ENCODE measurements at places on chromosomes 16 and 17. TPM values are rescaled to one million over a fixed set of nuclear protein-coding genes. Genes with fewer than 3 reads are reported as not detected.
A peak's percentile ranks its signal among the peaks of the same experiment; 100 is the strongest.

DNA sequence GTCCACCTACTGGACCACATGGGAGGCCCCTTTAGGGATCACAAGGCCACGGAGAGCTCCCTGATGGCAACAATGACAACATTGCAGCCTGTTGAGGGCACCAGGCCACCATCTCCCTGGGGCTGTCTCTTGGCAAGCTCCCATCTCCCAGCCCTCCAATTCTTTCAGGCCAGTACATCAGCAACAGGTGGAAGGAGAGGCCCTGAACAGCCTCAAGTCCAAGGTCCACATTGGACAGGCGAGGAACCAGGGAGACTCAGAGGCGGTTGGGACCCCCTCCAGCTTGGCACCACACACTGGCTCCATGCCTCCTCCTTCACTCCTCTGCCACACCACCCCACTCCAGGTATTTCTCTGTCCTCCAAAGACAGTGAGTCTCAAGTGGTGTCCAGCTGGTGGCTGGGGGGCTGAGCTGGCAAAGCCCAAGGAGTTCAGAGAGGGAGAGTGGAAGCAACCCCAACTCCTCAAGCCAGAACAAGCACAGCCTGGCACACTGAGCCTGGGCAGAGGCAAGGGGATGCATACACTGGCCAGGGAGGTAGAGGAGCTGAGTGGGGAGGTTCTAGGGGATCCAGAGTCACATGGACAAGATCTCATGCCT is 1.3 kb upstream of the ACAP1 start:
- no peak for DNase-seq

DNA sequence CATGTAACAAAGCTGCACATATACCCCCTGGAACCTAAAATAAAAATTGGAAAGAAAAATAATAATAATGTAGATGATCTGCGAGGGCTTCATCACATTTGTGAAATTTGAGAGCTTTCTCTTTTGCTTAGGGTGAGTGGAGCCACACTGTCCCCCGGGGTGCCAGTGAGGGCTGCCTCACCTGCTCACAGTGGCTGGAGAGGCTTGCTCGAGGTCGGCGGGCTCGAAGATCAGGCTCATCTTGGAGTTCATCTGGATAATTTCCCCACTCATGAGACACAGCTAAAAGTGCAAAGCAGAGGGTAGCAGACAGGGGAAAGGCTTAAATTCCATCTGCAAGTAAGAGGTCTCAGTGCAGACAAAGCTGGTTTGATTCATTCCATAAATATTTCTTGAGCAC is 123.8 kb downstream of the DNAH3 start:
- no peak for DNase-seq

DNA sequence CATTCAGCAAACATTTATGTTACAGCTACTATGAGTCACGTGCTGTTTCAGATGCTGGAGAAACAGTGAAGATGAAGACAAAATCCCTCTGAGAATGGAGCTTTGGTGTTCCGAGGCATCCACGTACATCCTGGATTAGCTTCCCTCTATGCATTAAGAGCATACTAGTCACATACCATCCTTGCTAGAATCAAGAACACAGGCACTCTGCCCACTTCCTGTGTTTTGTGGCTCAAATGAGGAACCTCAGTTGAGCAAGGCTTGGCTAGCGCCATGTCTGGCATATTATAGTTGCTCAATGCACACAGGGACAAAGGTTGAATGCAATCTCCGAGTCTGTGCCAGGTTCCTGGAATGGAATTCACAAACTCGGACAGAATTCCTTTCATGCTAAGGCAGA is 297.5 kb downstream of the XYLT1 start:
- no peak for DNase-seq

DNA sequence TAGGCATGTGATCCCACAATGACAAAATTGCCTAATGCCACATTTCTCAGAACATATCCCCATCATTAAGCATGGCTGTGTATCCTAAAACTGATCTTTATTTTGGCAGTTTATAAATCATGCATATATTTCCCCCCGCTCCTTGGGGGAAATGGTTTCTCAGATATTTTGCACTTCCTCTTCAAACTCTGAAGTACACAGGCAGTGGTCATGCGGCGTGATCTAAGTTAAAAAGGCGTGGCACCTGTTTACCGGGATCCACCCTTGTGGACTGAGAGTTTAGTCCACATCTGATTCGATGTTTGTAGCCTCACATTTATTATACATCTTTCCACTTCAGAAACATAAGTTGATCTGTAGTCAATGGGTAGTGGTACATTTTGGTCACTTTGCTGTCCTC is 51.4 kb downstream of the USP10 start:
- DNase-seq: no peak

GRCh38 chr17:82938486-82938872 is 98.7 kb upstream of the ZNF750 start:
- peak; percentile 24 for DNase-seq

GRCh38 chr16:27740496-27741201 is 190.7 kb downstream of the KATNIP start:
- DNase-seq: no peak

DNA sequence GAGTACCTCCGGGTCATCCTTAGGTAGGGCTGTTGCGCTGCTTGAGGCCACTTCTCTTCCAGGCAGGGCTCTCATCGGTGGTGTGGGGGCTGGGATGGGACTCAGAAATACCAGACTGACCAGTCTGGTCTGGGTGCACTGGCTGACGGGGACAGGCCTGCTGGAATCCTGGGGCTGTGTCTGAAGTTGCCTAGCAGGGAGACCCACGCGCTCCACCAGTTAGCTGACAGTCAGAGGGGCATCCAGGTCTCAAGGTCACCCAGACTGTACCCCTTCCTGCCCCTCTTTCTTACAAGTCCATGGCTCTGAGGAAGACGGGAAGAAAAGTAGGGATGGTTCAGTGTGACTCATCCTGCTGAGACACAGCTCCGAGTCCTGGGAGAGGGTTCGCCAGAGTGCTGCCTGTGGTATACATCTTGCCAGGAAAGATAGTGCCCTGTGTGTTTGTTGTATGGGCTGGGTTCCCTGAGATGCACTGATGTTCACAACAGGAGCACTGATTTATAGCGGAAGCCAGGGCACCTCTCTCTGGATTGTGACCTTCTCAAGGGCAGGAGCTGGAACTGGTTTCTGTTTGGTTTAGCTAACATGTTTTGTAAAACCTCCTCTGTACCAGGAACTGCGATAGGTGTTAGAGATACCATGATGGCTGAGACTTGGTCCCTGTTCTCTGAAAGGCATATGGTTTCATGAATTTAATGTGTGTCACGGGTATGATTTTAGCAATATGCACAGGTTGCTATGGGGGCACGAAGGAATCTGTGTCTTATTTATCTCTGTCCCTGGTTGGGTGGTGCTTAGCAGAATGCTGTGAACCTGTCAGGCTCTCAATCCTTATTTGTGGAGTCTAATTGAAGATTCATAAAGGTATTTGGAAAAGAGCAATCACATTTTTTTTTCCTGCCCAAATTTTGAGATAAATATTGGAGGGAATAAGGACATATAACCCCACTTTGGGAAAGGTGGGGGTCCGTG is 97.5 kb downstream of the OR1D5 start:
- DNase-seq: no peak

DNA sequence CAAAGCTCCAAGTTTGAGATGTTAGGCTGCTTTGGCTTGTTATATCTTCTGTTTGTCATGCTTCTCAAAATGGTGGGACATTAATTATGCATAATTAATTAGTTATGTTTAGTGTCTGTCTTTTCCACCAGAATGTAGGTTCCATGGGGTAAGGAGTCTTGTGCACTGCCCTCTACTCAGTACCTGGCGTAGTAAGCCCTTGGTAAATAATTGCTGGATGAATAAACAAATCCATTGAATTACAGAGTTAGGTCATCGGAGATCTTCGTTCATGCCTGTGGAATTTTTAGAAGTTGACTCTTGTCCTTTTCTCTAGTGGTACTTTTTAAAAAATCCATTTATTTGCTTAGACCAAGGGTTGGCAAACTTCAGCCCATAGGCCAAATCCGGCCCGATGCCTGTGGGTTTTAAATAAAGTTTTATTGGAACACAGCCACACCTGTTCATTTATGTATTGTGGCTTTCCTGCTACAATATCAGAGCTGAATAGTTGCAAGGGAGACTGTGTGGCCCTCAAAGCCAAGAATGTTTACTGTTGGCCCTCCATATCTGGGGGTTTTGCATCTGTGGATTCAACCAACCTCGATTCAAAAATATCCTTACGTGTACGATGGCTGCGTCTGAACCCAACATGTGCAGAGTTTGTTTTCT is 524.8 kb upstream of the EEF2KMT start:
- no peak for DNase-seq

GRCh38 chr17:56595831-56596690 is 2.6 kb downstream of the NOG start:
- DNase-seq: peak; percentile 39

- DNase-seq: no peak
Observed at GRCh38 chr16:86298758-86299134, 211.6 kb upstream of the FOXF1 start.

DNA sequence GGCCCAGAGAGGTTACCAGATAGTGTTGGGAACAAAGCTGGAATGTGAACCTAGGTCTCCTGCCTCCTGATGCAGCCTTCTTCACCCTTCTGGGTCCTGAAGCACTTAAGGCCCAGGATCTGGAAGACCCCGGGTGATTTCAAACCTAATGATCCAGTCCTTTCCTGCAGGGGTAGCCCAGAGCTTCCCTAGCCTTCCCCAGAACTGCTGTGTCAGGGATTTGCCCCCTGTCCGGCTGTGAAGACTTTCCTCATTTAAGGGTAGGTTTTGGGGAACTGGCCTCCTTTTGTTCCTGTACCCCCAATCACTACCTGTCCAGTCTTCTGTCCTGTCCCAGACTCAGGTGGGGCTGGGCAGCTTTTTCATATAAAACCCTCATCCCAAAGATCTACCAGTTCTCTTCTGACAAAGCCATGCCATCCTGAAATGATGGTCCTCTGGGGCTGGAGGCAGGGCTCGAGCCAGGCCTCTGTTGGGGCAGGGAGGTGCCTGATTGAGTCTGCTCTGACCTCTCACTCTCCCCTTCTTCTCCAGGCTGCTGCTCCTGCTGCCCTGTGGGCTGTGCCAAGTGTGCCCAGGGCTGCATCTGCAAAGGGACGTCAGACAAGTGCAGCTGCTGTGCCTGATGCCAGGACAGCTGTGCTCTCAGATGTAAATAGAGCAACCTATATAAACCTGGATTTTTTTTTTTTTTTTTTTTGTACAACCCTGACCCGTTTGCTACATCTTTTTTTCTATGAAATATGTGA is 1.3 kb downstream of the MT1X start:
- DNase-seq: no peak

DNA sequence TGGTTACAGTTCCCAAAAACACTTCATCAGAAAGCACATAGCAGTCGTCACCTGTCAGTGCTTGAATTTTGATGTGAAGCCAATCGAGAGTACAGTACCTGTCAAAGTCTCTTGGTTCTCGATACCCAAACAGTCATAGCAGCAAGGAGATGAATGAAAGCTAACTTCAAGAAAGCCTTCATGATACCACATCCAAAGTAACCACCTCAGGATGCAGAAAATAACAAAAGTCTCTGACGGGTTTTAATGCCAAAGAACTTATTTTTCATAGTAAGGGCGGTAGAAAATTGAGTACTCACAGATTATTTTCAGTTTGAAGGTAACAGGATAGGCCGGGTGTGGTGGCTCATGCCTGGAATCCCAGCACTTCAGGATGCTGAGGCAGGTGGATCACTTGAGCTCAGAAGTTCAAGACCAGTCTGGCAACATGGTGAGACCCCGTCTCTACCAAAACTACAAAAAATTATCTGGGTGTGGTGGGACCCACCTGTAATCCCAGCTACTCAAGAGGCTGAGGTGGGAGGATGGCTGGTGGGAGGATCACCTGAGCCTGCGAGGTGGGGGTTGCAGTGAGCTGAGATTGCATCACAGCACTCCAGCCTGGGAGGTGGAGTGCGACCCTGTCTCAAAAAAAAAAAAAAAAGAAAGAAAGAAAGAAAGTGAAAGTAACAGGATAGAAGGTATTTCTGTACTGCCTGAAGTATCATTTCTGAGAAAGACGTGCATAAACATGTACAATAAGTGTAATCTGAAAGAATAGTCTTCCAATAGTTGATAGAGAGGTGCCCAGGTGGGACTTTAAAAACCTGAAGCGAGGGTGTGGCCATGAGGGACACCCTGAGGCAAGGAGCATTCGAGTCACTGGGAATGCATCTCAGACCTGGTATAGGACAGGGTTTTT is 15.4 kb downstream of the MFSD11 start:
- peak; percentile 42 for DNase-seq

DNA sequence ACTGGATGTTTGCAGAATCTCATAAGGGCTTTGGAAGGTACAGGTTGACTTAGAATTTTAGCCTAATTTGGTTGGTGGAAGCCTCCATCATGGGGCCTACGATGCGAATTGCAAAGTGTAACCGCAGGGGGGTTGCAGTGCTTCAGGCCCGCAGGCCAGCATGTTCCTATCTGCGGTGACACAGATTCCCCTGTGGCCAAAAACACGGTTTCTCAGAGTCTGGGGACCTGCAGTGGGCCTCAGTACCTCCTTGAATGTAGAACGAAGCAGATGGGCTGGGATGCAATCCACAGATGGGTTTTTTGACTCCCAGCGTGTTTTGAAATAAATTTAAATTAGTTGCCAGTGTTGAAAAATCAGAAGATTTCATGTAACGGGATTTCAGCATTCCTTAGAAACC is 34.7 kb downstream of the KIAA0513 start:
- no peak for DNase-seq

DNA sequence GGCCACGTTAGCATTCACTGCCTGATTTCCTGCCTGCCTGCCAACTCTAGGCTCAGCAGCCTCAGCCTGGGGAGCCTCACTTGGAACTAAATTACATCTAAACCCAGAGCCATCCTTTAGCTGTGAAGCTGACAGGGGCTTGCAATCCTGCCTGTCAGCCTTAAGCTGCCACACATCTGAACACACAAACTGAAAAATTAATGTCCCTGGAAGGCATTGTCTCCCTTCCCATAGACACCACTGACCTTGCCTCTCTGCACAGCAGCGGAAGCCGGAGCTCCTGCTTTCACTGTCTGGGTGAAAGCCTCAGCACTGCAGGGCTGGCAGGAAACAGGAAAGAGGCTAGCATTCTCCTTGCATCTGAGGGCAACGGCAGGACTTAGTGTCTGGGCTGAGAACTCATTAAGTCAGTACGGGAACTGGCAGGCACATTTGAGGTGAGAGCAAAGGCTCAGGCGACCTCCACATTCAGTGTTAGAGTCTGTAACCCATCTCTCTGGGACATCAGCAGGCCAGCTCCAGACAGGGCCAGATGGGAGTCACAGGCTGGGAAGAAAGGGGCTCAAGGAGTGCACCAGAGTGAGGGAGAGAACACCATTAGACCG is 452.4 kb upstream of the C16orf82 start:
- no peak for DNase-seq

DNA sequence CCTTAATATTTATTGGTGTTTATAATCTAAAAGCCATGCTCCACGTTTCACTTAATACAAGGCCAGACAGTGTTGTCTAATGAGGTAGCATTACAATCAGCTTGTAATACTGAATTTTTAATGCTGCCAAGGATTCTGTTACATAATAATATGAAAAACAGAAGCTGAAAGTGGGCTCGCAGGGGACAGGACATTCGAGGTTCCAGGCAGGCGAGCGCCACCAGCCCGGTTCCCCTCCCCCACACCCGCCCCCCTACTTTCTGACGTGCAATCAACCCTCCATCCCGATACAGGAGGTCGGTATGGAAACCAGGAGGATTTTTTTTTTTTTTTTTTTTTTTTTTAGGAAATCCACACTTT is 6.2 kb upstream of the ZFHX3 start:
- no peak for DNase-seq

Gene CA7
- total RNA-seq: not detected

Gene GP2
- total RNA-seq: not detected

Gene CDH16
- not detected for total RNA-seq

Gene SOST
- not detected for total RNA-seq

Gene TLCD2
- total RNA-seq: 0.20 TPM

Gene CES4A
- 16.2 TPM for total RNA-seq

Gene XYLT1
- 56.7 TPM for total RNA-seq

Gene AOC2
- 2.7 TPM for total RNA-seq

Gene MT1M
- total RNA-seq: not detected

Gene CCL7
- total RNA-seq: not detected

Gene HOXB9
- 0.23 TPM for total RNA-seq
